ENCODE measurements at places on chromosomes 6 and 20. TPM values are rescaled to one million over a fixed set of nuclear protein-coding genes. Genes with fewer than 3 reads are reported as not detected.

The SNHG17 gene
- 0.59 TPM for total RNA-seq

The SLC17A1 gene
- not detected for total RNA-seq

The NHLRC1 gene
- total RNA-seq, result not detected

The SLC22A16 gene
- total RNA-seq, result 2.9 TPM

The MYBL2 gene
- 0.29 TPM for total RNA-seq

The GSTA3 gene
- 0.35 TPM for total RNA-seq

The MMS22L gene
- total RNA-seq, result 12.9 TPM

The OXT gene
- total RNA-seq, result not detected

The SPAG4 gene
- total RNA-seq, result not detected

The PLN gene
- total RNA-seq, result 140 TPM

The SPDEF gene
- 1.5 TPM for total RNA-seq

The PPDPF gene
- 200 TPM for total RNA-seq

The TMX4 gene
- 76.0 TPM for total RNA-seq

The KIAA1755 gene
- total RNA-seq, result 47.6 TPM

The OOEP gene
- total RNA-seq, result not detected

The TMC2 gene
- total RNA-seq, result not detected

The ZNF391 gene
- total RNA-seq, result 5.9 TPM

The SLC17A2 gene
- not detected for total RNA-seq

The RBCK1 gene
- total RNA-seq, result 66.4 TPM

The ADGRF1 gene
- 0.35 TPM for total RNA-seq

The PTCHD4 gene
- 0.35 TPM for total RNA-seq

The THBS2 gene
- 95.6 TPM for total RNA-seq

The COL11A2 gene
- total RNA-seq, result under 0.01 TPM

The KCNK5 gene
- 4.8 TPM for total RNA-seq

The HLA-DRB5 gene
- total RNA-seq, result 107 TPM

The BANF2 gene
- not detected for total RNA-seq

The PGM3 gene
- total RNA-seq, result 51.1 TPM

The TBC1D32 gene
- total RNA-seq, result 73.0 TPM

The ASIP gene
- total RNA-seq, result not detected

The SEMG1 gene
- not detected for total RNA-seq

The RIPPLY2 gene
- total RNA-seq, result not detected

The SLPI gene
- 30.8 TPM for total RNA-seq

The SLC16A10 gene
- total RNA-seq, result 3.8 TPM

The RAET1G gene
- not detected for total RNA-seq

The HSPA1L gene
- total RNA-seq, result 1.5 TPM
